ENCODE measurements at places on chromosomes 5 and 9.

- no peak for DNase-seq
Observed at GRCh38 chr5:9876451-9876850, 246.3 kb upstream of the TAS2R1 start.

GRCh38 chr5:116229131-116229689 lies 144.4 kb downstream of the COMMD10 start:
- no peak for DNase-seq

- no peak for DNase-seq
Observed at GRCh38 chr5:132327252-132327955, 33.2 kb downstream of the SLC22A4 start.

DNA sequence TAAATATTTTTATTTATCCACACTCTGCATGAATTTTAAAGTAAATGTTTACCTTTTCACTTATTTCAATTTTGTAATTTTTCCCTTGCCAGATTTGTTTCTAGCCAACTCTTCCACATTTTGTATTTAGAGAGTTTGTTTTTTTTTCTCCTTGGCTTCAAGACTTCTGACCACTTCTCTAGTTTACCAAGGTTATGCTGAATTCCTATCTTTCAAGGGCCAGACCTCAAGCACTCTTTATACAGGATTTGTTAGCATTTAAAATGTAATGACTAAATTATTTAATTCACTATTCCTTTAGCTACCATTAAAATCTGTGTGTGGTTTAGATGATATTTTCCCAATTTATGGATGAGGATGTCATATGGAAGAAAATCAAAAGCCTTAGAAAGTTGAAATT lies 42.5 kb downstream of the MEF2C start:
- no peak for DNase-seq

DNA sequence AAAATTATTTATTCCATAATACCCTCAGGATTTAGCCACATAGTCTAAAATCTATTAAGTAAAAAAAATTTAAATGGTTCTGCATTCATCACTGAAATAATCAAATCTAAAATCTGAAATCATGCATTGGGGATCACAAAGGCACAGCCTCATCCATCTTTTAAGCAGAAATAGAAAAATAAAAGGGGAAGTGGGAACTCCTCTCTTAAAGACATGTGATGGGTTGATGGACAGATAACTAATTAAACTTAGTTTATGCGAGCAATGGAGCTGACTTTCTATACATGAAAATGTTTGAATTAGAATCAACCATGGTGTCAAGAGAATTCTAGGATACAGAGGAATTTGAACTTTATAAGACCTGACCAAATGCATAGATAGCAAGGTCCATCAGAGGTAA lies 170.5 kb downstream of the GABRB2 start:
- DNase-seq, result no peak

GRCh38 chr5:172487671-172488070 lies 33.3 kb upstream of the SH3PXD2B start:
- DNase-seq, result no peak

DNA sequence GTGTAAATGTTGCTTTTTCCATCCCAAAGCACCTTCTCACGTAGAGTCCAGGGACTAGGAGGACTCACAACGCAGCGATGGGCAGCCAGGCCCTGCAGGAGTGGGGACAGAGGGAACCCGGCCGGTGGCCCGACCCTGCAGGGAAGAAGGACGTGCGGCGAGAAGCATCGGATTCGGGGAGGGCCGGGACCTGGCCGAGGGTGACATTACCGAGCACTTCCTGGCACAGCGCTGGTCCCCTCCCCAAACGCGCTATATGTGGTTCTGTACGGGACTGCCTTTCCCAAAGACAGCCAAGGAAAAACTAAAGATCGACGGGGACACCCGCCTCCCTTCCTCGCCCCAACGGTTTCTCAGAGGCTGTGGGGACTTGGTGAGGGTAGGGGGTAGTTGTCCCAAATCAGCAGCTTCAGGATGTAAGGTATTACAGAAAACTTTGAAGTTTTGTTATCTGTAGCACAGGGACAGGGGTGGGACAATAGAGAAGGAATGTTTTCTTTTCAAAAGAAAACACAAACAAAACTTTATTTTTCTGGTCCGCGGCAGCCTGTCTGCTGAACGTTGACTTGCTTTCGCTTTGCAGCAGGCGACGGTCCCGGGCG lies 887 bp upstream of the MAP3K1 start:
- DNase-seq, result no peak

DNA sequence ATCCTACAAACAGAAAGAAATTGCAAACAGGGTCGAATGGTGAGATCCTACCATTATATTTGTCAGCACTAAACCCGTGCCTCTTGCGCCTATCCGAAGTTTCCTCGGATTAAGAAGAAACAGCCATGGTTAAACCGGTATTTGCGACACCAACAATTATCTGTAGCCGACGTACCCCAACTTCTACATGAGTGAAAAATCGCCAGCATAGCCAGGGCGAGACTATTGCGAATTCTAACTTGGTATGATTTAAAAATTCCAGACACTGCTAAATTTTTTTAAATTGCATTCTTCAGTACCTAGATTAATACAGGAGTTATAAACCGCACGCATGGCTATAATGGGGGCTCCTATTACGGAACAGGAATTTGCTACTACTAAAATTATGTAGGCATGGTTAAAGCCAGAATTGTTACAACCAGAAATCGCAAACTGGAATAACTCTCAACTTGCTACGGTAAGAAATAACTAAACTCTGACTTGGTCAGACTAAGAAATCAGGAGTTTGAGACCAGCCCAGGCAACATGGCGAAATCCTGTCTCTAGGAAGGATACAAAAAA lies 25.3 kb upstream of the ANXA2R start:
- no peak for DNase-seq

GRCh38 chr5:80810425-80810824 lies 149.7 kb upstream of the RASGRF2 start:
- no peak for DNase-seq

Measured in stimulated activated CD8-positive, alpha-beta memory T cell treated with anti-CD3 and anti-CD28 coated beads, Interleukin-2, amount 100 ng/mL, for 1 hour (primary cell).